ENCODE measurements at places on chromosomes 6 and 20.

- ATAC-seq: no peak
Observed at GRCh38 chr6:135624402-135625295, 127.1 kb upstream of the AHI1 start.

- no peak for ATAC-seq
Observed at GRCh38 chr6:127518710-127519468, at the start of gene MTCL3. MTCL3 (minus strand) TSS chr6:127519335.

DNA sequence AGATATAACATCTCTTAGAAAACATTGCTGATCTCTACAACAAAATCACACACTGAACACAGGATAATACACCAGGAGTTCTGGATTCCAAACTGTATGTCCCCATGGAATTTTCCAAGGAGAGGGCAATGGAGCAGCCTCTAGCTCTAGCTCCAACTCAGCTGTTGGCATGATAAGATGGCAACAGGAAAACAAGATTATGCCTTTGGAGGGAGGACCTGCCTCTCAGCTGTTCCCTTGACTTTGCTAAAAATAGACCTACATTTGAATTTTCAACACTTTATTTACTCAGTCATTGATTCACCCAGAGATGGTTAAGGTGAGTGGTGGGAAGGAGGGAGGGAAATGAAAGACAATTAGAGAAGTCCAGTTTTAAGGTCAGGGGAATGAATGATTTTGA lies 246.7 kb downstream of the ALDH8A1 start:
- no peak for ATAC-seq

- ATAC-seq: no peak
Observed at GRCh38 chr20:10893321-10893720, 219.5 kb upstream of the JAG1 start.

DNA sequence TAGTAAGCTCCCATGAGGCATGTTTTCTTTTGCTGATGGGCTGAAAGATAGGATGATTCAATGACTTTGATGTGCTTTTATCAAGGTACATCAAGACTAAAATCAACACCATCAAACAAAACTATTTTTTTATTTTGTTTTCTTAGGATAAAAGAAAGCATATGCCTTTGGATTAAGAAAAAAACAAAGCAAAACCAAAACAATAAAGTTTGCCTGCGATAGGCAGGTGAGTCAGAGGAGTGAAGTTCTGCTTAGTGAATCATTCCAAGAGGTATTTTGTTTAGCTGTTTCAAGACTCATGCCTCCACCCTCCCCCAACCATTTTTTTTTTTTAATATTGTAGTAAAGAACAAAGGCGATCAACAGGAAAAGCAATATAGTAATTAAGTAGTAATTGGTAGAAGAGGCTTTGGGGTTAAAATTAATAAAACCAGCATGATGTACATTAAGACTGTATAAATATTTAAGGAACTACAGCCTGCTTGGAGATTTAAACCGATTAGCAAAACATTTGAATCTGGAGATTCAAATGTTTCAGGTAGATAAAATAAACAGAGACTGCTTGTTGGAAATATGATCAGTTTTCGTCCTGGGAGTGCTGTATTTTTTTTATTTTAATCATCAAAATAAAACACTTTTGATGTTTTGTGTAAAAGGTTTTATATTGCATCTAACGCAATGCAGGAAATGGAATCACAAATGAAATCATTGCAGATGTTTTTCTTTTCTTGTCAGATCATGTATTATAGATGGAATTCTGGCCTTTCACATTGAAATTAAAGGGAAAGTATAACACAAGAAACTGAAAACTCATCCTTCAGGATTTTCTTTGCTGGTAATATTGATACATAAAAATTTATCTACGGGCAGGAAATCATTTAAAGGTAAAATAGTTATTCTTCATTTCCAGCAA lies 482.3 kb upstream of the MANEA start:
- ATAC-seq: no peak

- ATAC-seq: no peak
Observed at GRCh38 chr6:163437466-163437865, 22.9 kb downstream of the QKI start.

DNA sequence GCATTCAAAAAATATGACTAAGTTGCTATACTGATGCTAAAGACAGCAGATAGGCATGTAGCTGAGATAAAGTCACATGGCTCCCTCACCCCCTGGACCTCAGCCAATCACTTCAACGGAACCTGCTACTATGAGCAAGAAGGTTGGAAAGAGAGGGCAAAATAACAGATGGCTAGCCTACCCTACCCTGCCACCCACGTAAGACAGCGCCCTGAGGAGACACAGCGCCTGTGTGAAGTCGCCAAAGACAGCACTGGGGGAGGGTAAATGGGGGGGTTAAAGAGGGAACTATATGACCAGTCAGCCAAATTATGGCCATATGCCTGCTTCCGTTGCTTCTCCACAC lies 163.2 kb downstream of the RALGAPA2 start:
- no peak for ATAC-seq

DNA sequence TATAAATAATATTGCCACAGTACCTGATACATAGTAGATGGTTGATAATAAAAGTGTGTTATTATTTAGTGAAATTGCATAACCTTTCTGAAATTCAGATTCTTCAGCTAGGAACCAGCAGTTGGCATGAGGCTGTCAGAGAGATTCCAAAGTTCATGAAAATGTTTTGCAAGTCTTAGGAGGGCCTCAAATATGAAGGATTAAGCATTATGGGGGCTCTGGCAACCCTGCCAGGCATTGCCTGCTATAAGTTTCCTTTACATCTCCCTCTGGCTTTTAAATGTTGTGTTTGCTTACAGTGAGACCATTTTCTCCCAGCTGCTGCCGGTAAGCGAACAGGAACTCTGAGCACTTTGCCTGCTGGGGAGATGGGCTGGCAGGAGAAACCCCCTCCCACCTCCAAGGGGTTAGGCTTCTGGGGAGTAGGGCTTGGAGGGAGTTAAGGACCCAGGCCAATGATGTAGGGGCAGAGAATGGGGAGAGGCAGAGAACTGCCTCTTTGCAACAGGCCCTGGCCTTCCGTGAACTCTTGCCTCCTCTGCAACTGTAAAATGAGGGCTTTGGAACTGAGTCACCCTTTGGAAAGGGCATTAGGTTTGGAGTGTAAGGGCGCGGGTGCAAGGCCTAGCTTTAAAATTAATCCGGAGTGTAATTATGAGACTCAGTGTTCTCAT lies 33.2 kb upstream of the KIF3B start:
- no peak for ATAC-seq

DNA sequence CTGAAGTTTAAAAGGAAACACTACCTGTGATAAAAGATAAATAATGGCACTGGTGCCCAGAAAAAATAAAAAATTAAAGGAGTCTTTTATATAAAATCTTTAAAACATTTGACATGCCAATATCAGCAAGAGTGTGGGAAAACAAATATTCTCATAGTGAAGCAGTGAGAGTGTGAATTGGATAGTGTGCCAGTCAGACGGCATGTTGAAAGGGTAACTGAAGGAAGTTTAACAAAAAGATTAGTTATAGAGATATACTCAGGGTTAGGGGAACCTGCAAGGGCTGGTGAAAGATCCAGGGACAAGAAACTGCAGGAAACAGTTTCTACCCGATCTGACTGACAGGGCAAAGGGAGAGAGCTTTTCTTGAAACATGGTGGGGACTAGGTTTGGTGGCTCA lies 22.2 kb upstream of the GMNN start:
- no peak for ATAC-seq

- no peak for ATAC-seq
Observed at GRCh38 chr20:60863548-60863947, 388.5 kb upstream of the CDH4 start.

DNA sequence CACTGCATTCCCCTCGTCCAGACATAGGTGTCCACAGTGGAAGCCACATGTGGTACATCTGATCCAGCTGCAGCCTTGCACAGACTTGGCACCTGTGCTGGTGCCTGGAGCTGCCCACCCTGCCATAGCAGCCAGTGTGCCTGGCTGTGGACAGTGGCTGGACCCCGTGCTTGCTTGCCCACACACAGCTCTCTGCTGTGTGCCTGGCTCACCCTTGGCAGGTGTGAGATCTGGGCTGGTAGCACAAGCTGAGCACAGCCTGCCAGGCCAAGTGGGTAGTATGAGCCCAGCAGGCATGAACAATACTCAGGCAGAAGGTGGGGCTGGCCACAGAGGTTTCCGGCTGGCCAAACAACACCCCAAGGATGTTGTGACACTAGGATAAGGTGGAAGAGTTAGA lies 614.4 kb downstream of the BCKDHB start:
- ATAC-seq: no peak

GRCh38 chr20:10565191-10565921 lies 108.4 kb downstream of the JAG1 start:
- ATAC-seq: peak; percentile 85

- ATAC-seq: no peak
Observed at GRCh38 chr6:80477591-80477990, 371.1 kb downstream of the BCKDHB start.

DNA sequence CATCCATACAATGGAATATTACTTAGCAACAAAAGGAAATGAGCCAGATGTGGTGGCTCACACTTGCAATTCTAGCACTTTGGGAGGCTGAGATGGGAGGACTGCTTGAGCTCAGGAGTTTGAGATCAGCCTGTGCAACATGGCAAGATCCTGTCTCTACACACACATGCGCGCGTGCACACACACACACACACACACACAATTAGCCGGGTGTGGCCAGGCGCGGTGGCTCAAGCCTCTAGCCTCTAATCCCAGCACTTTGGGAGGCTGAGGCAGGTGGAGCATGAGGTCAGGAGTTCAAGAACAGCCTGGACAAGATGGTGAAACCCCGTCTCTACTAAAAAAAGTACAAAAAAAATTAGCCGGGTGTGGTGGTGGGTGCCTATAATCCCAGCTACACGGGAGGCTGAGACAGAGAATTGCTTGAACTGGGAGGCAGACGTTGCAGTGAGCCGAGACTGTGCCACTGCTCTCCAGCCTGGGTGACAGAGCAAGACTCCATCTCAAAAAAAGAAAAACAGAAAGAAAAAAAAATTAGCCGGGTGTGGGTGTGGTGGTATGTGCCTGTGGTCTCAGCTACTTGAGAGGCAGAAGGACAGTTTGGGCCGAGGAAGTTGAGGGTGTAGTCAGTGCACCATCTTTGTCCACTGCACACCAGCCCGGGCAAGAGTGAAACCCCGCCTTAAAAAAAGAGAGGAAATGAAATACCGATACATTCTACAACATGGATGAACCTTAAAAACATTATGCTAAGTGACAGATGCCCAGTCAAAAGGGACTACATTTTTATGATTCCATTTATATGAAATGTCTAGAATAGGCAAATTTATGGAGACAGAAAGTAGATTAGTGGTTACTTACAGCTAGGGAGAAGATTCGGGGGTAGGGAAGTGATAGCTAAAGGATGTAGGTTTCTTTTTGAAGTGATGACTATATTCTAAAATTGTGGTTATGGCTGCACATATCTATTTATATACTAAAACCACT lies 52.5 kb downstream of the RBL1 start:
- ATAC-seq: no peak

DNA sequence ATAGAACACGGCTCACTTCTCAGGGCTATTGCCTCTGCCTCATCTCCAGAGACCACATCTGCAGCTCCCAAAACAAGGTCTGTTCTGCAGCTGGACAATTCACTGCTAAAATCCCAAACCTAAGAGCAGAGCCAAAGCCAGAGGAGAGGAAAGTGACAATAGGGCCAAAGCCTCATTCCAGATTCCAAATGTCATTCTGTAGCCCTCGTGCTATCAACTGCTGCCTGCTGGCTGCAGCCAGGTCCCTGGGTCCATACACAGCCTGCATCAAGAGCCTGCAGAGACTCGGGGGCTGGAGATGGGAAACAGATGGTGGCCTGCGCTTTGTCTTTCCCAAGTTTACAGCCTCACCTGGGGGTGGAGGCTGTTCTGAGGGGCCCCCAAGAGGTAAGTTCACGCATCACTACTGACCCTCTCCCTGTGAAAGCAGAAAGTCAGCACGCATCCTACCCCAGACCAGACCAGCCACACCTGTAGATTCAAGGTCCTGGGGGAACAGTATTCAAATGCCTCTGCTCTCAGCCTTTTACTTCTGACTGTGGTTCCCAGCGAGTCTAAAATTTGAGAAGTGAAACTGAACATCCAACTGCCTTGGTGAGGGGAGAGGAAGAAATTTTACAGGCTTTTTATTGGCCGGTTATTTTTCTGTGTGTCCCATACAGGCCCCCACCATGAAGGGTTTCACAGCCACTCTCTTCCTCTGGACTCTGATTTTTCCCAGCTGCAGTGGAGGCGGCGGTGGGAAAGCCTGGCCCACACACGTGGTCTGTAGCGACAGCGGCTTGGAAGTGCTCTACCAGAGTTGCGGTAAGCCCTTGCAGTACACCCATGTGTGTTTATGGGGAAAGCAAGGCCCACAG lies at the start of gene LY86:
Gene LY86 (plus strand): TSS at position 657 of the 860 bp plus-strand sequence. CDS start 15 bp downstream, at position 672.
- peak; percentile 23 for ATAC-seq

DNA sequence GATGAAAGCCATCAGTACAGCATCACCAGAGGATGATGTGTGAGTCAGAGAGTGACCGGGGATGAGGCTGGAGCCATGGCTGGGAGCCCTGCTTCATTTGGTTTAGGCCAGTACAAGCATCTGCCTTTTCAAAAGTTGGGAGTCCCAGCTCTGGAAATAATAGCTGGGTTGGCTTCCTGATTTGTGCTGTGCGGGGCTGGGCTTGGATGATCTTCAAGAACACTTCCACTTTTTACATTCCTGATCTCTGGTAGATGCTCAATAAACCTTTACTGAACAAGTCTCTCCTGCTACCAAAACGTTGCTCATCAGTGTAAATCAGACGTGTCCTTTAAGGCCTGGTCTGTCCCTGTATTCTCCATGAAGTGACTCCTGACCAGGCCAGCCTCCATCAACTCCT lies 44.1 kb upstream of the ADGRF4 start:
- no peak for ATAC-seq

DNA sequence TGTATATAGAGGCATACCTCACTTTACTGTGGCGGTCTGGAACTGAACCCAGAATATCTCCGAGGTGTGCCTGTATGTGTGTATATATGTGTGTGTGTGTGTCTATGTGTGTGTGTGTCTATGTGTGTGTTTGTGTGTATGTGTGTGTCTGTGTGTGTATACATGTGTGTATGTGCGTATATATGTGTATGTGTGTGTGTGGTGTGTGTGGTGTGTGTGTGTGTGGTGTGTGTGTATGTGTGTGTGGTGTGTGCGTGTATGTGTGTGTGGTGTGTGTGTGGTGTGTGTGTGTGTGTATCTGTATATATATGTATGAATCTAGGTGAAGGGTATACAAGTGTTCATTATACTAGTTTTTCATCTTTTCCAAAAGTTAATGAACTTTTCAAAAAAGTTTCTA lies 4.2 kb upstream of the NPEPL1 start:
- no peak for ATAC-seq

DNA sequence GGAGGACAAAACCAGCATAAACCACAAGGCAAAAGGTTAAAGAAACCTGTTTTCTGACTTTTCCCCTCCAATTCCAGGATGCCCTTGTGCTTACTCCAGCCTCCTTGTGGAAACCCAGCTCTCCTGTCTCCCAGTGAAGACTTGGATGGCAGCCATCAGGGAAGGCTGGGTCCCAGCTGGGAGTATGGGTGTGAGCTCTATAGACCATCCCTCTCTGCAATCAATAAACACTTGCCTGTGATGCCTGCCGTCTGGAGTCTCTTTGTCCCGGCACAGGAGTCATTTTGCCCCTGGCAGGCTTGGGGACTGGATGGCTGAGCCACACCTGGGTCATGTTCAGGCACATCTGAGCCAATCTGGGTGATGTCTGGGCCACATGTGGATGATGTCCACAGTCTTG lies 26.6 kb downstream of the BPIFB1 start:
- ATAC-seq: no peak

Data from gastroesophageal sphincter (tissue), 4 donors.